ENCODE measurements at places on chromosomes 3 and 15.
A peak's percentile ranks its signal among the peaks of the same experiment; 100 is the strongest.

DNA sequence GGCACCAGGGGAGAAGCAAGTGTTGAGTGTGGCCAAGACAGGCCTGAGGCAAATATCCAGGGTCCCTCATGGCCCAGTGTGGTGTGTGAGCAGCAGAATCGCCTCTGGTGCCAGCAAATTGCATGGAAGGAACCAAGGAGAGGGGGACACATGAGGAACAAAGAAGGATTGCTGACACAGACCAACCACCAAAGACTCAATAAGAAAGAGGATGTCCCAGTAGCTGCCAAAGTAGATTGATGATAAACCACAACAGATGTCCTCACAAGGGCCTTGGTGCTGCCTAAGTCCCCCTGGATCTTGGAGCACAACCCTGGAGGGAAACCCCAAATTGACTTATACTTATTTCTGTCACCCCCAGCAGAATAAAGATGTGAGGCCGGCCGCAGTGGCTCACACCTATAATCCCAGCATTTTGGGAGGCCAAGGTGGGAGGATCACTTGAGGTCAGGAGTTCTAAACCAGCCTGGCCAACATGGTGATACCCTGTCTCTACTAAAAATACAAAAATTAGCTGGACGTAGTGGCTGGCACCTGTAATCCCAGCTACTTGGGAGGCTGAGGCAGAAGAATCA lies 10.6 kb downstream of the SRGAP3 start:
- DNase-seq = no peak

DNA sequence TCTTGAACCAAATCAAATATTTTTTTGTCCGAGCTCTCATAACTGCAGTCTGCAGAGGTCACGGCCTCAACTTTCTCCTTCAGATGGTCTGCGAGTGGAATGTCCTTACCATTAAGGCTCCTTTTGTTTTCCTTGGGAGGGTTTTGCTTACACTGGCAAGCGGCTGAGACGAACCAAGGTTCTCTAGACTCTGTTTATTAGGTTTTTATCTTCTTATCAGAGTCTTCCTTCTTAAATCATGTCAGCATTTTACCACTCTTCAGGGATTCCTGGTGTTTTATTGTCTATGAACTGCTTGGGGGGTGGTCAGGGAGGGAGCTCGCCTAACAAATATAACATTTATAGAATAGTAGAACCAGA lies 773.7 kb upstream of the NR2F2 start:
- DNase-seq = peak; percentile 31

GRCh38 chr3:69740103-69741021 lies 1.1 kb downstream of the MITF start:
- no peak for DNase-seq

DNA sequence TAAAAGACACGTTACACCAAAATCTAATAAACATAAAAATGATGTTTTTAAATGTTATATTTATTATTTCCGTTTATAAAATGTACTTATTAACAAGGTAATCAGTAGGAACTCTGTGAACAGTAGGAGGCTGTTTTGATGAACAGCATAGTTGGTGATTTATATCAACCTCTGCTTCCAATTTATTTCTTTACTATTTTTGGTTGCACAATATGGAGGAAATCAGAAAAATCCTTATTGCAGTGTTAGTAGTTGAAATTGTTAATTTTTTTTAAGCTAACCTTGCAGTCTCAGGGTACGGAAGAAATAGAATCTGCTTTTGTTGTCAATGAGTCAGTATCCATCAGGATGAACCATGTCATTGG lies 5.0 kb upstream of the SNX22 start:
- no peak for DNase-seq

- DNase-seq = no peak
Observed at GRCh38 chr3:12190832-12191231, 32.1 kb upstream of the TIMP4 start.

GRCh38 chr3:114447545-114447944 lies 153.7 kb downstream of the TIGIT start:
- DNase-seq = no peak

DNA sequence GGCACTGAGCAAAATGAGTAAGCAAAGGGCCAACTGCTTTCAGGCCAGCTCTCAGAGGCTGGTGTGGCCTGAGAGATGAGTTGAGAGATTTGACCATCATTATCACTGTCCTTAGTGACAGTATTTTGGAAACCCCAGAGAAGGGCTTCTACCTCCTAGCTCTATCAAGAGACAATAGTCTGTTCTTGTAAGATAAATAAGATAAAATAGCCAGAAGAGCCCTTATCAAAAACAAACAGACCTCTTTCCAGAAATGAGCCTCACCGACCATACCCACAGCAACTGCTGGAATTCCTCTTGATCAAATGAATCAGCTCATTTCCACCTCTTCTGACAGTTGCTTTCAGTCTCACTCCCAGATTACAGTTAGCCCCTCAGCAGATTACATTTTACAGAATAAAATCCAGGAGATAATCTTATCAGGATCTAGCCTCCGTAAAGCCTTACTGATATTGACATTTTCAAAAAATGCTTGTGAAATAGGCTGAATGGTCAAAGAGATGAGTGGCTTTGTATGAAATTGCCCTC lies 4.5 kb downstream of the HDC start:
- DNase-seq = no peak

- DNase-seq = no peak
Observed at GRCh38 chr3:71579935-71580406, 3.6 kb downstream of the FOXP1 start.

GRCh38 chr15:59150185-59150584 lies 45.2 kb downstream of the CCNB2 start:
- no peak for DNase-seq

DNA sequence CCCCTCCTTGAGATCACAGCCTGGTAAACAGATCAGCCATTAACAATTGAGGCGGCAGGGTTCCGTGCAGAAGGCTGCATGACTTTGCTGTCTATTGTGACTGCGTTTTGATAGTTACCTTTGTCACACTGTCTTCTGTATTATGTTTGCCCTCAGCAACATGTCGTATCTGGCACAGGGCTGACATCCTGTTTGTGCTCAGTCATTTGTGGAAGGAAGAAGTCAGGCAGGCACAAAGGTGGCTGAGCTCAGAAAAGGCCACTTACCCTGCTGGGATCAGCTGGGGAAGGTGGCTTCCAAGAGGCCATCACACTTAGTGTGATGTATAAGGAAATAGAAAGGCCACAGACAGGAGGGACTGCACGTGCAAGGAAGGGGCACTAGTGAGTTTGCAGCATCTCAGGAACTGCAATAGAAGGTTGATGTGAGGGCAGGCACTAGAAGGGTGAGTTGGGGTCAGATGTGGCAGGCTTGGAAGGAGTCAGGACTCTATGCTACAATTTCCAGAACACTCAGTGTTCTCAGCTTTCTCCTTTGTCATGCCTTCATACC lies 13.4 kb downstream of the PML start:
- DNase-seq = no peak

- no peak for DNase-seq
Observed at GRCh38 chr15:79769933-79770759, 126.7 kb downstream of the MTHFS start.

- no peak for DNase-seq
Observed at GRCh38 chr3:42080453-42080872, 10.7 kb upstream of the TRAK1 start.

GRCh38 chr3:13135251-13135810 lies 62.1 kb upstream of the IQSEC1 start:
- DNase-seq = no peak

- DNase-seq = no peak
Observed at GRCh38 chr3:2823437-2824211, 286.6 kb downstream of the IL5RA start.

GRCh38 chr3:9536212-9536611 lies 17.4 kb downstream of the LHFPL4 start:
- no peak for DNase-seq

DNA sequence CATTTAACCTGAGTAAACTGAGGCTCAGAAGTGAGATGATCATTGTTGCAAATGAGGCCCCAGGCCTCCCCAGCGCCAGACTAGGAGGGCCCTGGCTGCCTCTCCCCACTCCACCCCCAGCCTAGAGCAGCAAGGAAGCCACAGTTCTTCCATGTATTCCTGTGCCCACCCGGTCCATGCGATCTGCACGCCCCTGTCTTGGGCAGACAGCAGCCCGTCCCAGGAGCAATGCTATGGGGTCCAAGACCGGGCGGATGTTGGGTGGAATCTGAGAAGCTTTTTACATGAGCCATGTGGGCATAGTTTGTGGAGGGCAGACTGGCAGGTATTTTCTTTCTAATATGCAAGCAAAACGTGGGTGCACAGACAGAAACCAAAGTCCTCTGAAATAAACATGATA lies 15.1 kb downstream of the SH2D7 start:
- DNase-seq = peak; percentile 12

- DNase-seq = no peak
Observed at GRCh38 chr15:77081971-77082370, 11.1 kb upstream of the TSPAN3 start.

DNA sequence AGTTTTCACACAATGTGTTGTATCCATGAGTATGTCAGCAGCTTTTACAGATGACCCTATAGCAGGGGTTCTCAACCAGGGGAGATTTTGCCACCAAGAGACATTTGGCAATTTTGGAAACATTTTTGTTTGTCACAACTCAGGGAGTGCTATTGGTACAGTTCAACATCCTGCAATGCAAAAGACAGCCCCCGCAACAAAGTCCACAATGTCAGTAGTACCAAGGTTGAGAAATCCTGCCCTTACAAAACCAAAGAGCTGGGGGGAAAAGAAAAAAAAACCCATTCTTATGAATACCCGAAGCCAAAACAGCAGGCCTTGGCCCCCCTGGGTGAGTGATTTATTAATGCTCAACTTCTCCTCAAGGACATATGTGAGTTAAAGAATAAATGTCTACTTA lies 99.1 kb downstream of the LARS2 start:
- no peak for DNase-seq

- no peak for DNase-seq
Observed at GRCh38 chr15:42640109-42640508, 64.7 kb downstream of the STARD9 start.

DNA sequence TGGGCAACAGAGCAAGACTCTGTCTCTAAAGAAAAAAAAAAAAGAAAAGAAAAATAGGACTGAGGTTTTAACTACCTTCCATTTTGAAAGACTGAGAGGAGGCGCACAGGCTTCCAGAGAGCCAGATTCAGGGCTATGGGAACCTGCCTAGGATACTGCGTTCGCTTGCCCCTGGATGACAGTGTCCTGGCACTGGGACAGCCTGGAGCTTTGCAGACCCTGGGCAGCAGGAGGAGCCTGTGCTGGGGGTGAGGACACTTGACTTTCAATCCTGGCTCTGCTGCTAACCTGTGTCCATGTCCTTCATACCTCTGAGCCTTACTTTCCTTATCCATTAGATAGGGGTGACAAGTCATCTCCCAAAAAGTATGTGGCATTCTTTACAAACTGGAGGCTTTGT lies 31.2 kb downstream of the CD276 start:
- DNase-seq = no peak

DNA sequence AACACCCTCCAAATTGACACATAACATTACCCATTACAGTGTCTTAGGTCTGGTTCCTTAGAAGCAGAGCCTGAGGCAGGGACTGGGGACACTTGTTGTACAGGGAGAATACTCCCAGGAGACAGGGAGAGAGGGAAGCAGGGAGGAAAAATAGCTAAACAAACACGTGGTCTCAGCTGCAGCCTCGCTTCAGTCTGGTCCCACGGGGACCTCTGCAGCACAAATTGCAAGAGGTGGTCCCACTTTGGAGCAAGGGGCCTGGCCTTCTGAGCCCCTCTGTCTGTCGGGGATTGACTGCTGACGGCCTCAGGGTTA lies 25.0 kb upstream of the PLA2G4D start:
- no peak for DNase-seq

DNA sequence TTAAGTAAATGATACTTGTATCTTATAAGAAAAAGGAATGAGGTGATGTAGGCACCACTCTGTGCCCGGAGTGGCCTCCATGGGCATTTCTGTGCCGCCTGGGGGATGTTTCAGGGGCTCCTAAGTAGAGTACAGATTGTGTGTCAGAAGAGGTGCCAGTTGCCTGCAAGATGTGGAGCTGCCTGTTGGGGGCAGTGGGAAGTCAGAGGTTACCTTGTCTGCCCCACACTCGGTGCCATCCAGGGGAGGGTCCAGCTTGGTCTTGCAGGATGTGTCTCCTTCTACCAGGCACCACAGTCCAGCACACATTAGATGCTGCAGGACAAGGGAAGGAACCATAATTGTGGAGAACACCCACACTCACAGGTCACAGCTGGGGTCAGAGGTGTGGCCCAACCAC lies 208.8 kb downstream of the ADAMTS17 start:
- DNase-seq = no peak

GRCh38 chr15:46413799-46414198 lies 779.0 kb downstream of the SQOR start:
- DNase-seq = no peak

DNA sequence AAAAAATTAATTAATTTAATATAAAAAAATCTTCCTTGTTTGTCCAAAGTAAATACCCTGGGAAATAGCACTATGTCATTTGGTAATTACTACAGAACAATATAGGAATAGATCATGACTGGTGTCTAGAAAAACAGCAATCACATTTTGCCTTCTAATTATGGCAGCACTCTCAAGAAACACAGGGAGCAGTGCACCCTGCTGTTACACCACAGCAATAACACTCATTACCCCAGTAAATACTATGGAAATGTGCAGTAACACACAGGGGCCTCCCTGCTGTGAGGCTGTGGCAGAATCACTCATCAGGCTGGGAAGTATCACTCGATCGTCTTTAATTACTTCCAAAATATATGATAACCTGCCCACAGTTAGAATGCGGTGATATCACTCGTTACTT lies 646.0 kb downstream of the TUSC7 start:
- no peak for DNase-seq

- no peak for DNase-seq
Observed at GRCh38 chr3:143267989-143268388, 148.4 kb downstream of the CHST2 start.
